Stimulated activated CD8-positive, alpha-beta memory T cell treated with anti-CD3 and anti-CD28 coated beads, Interleukin-7, amount 100 ng/mL, for 48 hours (primary cell): ENCODE measurements at places on chromosomes 3 and 15.

GRCh38 chr3:37025561-37026335 lies 32.4 kb downstream of the MLH1 start:
- no peak for DNase-seq

GRCh38 chr3:51709004-51709420 lies 2.1 kb downstream of the GRM2 start:
- no peak for DNase-seq

GRCh38 chr3:22117751-22118346 lies 366.8 kb upstream of the ZNF385D start:
- no peak for DNase-seq

DNA sequence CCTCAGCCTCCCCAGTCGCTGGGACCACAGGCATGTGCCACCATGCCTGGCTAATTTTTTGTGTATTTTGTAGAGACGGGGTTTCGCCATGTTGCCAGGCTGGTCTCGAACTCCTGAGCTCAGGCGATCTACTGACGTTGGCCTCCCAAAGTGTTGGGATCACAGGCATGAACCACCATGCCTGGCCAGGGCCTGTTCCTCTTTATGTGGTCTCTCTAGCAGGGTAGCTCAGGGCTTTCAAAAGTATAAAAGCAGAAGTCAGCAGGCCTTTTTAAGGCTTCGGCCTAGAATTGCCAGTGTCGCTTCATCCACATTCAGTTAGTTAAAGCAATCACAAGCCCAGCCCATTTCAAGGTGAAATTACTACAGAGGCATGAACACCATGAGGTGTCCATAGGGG lies 7.6 kb downstream of the VHL start:
- no peak for DNase-seq

GRCh38 chr3:170528726-170529125 lies 57.1 kb downstream of the SLC7A14 start:
- DNase-seq, result no peak

- peak; percentile 10 for DNase-seq
Measured at GRCh38 chr15:93987068-93987467, 244.3 kb upstream of the MCTP2 start.

- no peak for DNase-seq
Measured at GRCh38 chr3:170622369-170623159, 36.7 kb upstream of the SLC7A14 start.

GRCh38 chr15:101657968-101658784 lies 6.0 kb upstream of the TM2D3 start:
- DNase-seq, result no peak

GRCh38 chr15:90031231-90031791 lies 30.2 kb downstream of the ZNF710 start:
- DNase-seq, result no peak

DNA sequence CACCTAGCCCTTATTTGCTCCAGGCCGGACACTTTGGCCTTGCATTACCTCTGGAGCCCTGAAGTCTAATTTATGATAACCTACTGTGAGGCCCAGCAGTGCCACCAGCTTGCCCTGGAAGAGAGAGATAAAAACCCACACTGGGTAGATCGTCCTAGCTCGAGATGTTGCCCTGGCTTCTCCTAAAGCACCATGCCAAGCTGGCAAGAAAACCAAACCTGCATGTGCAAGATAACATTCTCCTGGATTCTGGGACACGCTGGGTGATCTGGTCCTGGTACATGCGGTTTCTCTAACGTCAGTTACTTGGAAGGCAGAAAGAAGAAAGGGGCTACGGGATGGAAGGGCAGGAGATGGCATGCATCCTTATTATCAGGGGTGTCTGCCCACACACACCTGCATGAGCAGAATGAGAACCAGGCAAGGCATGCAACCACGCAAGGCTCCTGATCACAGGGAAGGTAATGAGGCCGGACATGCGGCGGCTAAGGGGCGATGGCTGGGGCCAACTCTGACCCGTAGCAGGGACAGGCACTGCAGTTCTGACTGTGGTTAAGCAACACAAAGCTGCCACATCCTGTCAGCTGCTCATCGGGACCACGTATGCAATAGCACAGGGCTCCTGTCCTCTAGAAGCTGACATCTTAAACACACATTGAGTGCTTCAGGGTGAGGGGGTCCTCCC lies 73.0 kb downstream of the OXNAD1 start:
- DNase-seq, result no peak
